ENCODE measurements at places on chromosomes 12 and 14.

- no peak for DNase-seq
Observed at GRCh38 chr14:101578489-101578888, 17.2 kb downstream of the DIO3 start.

- no peak for DNase-seq
Observed at GRCh38 chr12:42981379-42981778, 391.8 kb upstream of the PRICKLE1 start.

DNA sequence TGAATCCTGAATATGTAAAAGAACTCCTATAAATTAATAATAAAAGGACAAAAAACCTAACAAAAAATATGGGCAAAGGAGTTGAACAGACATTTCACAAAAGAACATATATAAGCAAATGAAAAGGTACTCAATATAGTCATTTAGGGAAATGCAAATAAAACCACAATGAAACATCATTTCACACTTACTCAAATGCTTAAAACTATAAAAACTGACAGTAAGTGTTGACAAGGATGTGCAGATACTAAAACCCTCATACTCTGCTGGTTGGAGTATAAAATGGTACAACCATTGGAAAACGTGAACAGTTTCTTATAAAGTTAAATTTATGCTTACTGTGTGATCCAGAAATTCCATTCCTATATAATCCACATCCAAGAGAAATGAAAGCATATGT is 247.1 kb downstream of the GXYLT1 start:
- DNase-seq: no peak

DNA sequence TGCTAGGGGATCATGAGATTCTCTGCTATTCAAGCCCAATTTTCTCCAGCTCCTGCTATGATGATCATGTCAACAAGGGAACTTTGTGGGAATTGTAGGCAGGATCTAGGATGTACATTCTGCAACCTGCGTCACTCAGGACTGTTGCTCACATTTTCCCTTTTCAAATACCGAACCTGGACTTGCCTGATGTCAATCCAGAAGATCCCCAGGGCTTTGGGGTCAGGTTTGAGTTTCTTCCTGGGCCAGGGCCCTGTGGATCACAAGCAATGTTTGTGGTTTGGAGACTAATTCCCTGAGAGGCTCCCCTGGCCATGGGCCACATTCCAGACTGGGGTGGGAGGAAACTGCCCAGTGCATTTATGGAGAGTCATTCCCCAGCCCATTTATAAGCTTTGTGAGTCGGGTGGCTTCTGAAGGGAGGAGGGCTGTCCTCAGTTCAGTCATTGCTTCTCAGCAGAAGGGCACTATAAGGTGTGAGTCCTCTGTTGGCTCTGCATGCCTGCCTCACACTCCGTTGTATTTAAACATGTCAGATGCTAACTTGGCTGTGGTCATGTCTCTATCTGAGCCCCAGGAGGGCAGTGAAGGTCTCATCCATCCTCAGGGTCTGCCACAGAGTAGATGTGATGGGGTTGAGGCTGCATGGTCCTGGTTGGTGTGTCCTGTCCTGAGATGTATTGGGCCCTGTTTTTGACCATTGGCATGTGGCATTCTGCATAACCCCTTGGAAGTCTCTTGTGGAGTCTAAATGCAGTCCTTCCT is 6.5 kb downstream of the KRT86 start:
- no peak for DNase-seq

DNA sequence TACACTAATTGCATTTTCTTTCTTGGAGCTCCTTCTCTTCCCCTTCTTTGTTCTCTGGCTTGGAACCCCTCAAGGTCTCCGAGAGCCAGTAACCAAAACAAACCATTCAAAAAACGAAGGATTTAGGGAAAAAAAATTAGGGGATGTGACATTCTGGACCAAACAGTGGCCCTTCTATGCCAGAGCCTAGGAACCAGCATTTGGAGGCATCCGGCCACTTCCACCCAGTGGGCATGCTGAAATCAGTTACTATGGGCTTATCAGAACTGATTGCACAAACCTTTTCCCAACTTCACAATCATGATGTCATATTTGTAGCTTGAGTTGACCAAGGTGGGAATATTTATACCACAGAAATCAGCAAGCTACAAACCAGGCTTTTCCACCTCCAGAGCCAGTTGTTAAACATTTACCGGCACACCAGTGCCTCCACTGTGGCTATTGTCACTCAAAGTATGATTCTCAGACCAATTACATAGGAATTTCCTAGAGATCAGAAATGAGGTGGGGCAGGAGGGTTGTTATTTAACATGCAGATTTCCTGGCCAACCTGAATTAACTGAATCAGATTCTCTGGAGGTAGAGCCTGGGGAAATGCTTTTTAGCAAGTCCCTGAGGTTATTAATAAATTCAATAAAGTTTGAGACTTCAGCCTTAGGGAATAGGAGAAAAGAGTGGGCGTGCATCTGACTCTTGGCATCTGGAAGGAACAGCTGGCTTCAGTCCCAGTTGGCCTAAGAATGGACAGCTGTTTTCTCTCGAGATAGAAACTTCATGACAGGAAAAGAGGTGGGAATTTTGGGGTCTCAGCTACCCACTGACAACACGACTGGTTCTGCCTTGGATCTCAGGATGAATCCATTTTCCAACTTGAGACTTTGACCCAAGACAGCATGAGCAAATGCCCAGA is 273.9 kb downstream of the ZFP36L1 start:
- DNase-seq: no peak

DNA sequence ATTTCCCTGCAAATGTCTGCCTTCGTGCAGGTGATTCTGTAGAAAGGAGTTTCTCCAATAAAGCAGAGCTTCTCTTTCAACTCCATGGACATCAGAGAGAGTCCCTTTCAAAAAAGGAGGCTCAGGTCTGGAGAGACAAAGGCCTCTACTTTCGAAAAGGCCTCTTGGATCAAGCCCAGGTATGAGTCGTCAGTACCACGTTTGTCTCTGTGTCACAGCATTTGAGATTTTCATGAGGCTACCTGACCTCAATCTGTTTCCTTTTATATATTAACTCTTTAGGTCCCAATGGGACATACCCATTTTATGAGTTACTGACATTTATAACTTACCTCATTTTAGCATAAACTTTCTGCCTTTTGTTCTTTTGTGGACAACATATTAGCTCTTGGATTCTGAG is 290.8 kb downstream of the RPAP3 start:
- no peak for DNase-seq

DNA sequence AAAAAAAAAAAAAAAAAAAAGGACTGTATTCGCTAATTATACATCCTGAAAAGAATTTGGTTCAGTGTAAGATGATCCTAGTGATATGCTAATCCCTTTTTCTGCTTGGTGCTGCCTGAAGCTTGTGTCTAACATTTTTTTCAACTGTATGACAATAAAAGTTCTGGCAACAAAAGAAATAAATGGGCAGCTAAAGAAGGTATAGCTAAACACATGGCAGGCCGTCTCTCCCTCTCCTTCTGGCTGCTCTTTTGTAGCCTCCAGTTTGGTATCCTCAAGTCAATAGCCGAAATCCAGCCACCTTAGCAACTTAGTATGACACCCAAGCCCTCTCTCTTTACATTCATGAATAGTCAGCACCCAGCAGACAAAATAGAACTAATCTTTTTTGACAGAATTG is 198.3 kb upstream of the OTX2 start:
- no peak for DNase-seq

- no peak for DNase-seq
Observed at GRCh38 chr14:55194656-55195355, 3.4 kb upstream of the DLGAP5 start.

GRCh38 chr12:64194333-64195149 is 27.6 kb downstream of the KICS2 start:
- DNase-seq: no peak

DNA sequence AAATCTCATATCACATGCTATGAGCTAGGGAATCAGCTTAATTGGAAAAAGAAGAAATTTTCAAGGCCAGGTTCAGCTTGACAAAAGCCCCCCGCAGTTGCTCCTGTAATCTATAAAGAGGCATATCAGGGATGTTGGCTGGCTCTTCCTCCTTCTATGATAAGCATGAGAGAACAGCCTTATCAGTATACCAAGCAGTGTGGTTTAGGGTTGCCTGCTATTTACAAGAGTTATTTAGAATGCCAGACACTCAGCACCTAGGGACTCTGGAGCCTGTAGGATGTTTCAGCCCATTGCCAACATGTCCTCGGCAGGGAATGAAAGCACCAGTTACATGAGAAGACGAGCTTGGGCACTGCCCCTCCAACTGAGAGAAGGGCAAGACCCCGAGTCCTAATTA is 89.5 kb upstream of the TMPO start:
- DNase-seq: no peak

DNA sequence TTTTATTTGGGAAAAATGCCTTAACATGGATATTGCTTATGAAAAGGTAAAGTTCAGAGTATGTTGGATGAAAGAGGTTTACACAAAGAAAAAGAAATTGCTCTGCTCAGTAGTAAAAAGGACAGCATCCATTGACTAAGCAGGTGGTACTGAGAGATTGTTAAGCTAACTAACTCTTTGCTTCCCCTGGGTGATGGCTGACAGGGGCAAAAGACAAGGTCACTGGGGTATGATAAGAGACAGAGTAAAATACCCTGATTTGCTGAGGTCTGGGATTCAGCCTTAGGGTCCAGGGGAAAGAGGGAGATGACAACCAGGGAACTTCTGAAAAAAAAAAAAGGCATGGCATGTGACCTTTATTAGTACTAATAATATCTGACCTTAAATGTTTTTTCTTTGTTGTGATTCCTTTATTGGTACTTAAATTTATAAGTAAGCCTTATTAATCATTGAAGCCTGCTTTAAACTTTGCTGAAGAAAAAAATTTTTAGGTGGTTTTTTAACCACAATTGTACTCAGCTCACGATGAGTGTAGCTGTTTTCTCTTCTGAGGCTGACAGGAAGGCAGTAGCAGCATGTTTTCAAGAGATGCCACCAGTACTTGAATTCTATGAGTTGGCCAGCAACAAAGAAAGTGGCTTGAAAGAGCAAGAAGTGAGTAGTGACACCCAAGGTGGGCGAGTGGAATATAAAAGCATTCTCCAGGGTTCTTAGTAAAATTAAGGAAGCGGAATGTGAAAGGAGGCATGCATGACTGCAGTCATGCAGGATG is 43.7 kb upstream of the KITLG start:
- no peak for DNase-seq
